Mammary epithelial cell (primary cell): ENCODE measurements at places on chromosomes 7 and 10. TPM values are rescaled to one million over a fixed set of nuclear protein-coding genes. Genes with fewer than 3 reads are reported as not detected.
A peak's percentile ranks its signal among the peaks of the same experiment; 100 is the strongest.

The TMEM229A gene
- total RNA-seq = not detected

The STEAP1B gene
- 0.61 and 1.6 TPM in 2 replicates for total RNA-seq

DNA sequence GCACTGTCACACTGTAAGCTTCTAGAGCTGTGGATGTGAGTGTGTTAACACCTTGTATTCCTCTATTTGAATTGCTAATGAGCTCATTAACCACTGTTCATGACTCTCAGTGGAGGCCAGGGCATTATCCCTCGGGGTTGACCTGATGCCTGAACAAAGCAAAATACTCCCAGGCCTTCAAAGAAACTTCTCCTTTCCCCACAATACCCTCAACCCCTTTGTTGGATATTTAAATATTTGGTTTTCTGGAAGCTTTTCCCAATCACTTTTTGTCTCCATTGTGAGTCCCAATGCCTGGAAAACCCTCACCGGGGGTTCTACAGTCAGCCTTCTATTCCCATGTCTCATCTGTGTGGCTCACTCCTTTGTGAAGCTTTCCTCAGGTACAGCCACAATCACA is 780.1 kb downstream of the PHTF2 start:
- DNase-seq = no peak

GRCh38 chr10:2619916-2620315 is 447.4 kb upstream of the PFKP start:
- DNase-seq = no peak

DNA sequence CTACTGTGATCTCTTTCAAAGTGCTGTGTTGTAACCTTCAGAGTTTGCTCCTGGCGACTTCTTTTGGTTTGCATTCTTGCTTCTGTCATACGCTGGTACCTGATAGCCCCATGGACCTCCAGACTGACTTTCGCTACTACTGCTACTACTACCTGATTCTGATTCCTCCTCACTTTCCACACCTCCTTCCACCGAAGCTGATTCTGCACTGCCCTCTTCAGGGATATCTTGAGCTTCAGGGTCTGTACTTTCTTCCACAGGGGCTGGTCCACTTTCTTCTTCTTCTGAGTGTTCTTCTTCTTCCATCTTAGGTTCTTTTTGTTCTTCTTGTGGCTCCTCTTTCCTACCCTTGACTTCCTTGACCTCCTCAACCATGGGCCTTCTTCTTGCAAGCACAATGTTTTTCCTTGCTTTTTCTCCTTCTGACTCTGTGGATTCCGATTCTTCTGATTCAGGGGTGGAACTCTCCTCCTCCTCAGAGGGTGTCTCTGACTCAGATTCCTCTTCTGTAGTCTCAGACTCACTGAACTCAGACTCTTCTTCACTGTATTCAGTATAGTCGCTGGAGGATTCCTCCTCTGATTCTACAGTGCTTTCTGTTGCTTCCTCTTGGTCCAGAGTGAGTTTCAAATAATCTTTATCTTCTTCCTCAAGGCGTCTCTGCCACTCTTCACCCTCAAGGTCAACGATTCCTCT is 992.2 kb downstream of the PCDH15 start:
- no peak for DNase-seq

DNA sequence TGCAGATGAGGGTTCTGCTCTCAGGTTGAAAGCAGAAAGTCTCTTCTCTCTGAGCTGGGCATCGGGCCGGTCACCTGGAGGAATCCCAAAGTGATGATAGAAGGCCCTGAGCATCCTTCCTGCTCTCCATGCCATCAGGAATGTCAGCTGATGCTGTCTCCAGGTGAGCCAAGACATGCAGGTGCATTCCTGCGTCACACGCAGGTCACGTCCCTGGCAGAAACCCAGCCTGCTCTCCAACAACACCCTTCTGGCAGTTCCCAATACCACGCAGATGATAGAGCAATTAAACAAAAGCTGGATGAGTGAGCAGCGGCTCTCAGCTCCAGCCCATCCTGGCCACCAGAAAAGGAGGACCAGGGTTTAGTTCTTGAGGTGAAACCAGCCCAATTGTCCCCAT is 6.9 kb upstream of the WIPI2 start:
- DNase-seq = peak; percentile 53

- DNase-seq = no peak
Measured at GRCh38 chr10:86073199-86073977, 293.2 kb downstream of the GRID1 start.
